ENCODE measurements at places on chromosomes 1 and 21.

DNA sequence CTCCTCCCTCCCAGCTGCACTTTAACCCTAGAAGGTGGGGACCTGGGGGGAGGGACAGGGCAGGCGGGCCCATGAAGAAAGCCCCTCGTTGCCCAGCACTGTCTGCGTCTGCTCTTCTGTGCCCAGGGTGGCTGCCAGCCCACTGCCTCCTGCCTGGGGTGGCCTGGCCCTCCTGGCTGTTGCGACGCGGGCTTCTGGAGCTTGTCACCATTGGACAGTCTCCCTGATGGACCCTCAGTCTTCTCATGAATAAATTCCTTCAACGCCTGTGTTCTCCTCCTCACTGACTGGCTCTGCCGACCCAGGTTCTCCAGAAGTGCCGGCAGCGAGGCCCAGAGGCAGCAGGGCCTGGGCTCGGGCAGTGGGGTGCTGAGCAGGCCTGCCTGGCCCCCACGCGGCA, 6.5 kb upstream of the HTR6 start:
- no peak for DNase-seq

DNA sequence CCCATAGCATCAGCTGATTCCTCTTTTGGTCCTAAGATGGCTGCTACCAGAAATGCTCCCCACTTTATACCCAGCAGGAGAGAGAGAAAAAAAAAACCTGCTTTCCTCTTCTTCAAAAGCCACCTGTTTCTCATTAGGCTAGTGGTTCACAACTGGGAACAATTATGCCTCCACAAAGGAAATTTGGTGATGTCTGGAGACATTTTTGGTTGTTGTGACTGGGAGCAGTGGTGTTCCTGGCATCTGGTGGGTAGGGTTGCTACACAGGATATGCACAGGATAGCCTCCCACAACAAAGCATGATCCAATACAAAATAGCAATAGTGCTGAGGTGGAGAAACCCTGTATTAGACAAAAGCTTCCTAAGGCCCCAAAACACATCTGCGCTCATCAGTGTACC, 38.5 kb upstream of the SGIP1 start:
- DNase-seq: no peak

DNA sequence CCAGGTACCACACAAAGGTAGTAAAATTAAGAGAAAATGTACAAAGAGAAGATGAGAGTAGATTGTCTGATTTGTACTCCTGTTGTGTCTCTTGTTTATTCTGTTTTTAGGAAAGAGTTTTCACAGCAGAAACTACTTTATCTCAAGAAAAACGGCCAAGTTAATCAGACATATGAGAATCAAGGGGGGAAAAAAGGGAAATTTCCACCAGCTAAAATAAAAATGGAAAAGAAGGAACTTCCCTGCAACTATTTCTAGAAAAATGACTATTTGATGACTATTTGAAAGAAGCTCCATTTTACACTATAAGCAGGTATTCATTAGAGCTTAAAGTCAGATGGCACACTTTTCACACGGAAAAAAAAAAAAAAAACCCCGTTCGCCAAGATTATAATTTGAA, 56.5 kb downstream of the EPRS1 start:
- DNase-seq: no peak

DNA sequence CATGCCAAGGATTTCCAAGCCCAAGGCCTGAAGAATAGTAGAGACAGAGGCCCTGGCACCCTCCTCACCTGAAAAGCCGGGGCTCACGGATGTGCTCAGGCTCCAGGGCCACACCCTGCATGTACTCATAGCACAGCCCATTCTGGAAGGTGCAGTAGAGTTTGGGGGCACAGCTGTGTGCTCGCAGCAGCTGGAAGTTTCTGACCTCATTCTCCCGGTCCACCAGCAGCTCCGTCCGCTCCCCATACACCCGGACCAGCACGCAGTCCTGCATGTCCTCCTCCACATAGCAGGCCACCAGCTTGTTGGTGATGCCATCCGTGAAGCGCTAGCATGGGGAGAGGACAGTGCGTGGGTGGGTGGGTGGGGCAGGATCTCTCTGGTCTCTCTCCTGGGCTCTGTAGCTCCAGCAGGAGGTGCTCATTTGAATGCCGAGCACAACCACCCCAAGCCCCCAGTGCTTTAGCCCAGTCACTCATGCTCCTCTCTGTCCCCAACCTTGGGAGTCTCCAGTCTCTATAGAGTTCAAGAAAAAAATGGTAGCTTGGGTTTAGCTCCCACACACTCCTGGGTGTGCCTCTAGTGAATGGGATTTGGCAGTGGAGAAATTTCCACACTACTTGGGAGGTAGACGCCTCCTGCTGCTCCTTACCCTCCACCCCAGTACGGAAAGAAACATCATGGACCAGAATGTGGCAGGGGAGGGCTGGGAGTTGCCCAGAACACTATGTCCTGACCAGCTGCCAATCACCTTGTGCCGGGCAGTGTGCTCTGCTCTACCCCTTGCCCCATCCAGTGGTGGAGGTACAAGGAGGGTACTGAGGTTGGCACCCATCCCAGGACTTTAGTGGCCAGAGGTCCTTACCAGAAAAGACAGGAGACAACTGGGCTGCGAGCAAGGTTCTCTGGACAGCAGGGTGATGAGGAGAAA, 1.9 kb downstream of the ETNK2 start:
- no peak for DNase-seq

GRCh38 chr1:8551613-8552489, 233.9 kb downstream of the SLC45A1 start:
- DNase-seq: no peak

DNA sequence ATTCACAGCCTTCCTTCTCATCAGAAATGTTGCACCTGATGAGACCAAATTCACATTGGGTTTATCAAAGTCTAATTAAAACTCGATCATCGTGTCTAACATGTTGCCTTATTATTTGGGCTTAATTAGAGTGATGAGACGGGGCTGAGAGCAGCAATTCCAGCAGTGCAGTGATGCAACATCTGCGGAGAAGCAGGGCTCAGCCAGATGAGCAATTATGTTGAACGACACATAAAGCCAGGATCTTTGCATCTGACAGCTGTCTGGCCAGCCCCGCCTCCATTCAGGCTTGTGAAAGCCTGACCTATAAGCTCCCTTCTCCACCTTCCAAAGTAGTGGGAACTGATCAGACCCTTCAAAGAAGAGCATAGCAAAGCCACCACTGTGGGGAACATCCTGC, 109.8 kb downstream of the C1orf94 start:
- DNase-seq: no peak

GRCh38 chr21:14263879-14264278, 47.9 kb downstream of the RBM11 start:
- DNase-seq: no peak

- DNase-seq: no peak
Measured at GRCh38 chr1:218479436-218480115, 134.4 kb downstream of the TGFB2 start.
